ENCODE measurements at places on chromosomes 5 and 9.

GRCh38 chr9:106700676-106701075, 162.3 kb upstream of the ZNF462 start:
- DNase-seq = no peak

DNA sequence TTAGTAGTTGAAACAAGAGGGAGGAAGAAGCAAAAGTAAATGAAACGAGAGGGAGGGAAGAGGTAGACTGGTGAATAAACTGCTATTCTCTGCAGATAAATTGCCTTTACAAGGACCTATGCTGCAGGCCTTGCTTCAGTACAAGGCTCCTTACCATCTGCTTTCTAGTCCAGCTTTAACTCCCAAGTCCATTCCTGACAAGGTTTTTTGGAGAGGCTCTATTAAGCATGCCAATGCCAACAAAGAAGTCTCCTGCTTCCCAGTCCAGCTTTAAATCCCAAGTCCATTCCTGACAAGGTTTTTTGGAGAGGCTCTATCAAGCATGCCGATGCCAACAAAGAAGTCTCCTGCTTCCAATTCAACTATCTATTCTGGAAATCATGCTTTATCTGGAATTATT, 244.9 kb downstream of the GABRB2 start:
- DNase-seq = no peak

GRCh38 chr9:79116041-79116440, 455.7 kb upstream of the TLE4 start:
- no peak for DNase-seq

GRCh38 chr5:64347309-64347708, 158.5 kb upstream of the RGS7BP start:
- DNase-seq = no peak

- no peak for DNase-seq
These were observed 125.3 kb upstream of the SAP30L start for GRCh38 chr5:154320224-154321089.
